Spleen (tissue), 13 donors: ENCODE measurements at places on chromosomes 5 and 9. TPM values are rescaled to one million over a fixed set of nuclear protein-coding genes. Genes with fewer than 3 reads are reported as not detected.

DNA sequence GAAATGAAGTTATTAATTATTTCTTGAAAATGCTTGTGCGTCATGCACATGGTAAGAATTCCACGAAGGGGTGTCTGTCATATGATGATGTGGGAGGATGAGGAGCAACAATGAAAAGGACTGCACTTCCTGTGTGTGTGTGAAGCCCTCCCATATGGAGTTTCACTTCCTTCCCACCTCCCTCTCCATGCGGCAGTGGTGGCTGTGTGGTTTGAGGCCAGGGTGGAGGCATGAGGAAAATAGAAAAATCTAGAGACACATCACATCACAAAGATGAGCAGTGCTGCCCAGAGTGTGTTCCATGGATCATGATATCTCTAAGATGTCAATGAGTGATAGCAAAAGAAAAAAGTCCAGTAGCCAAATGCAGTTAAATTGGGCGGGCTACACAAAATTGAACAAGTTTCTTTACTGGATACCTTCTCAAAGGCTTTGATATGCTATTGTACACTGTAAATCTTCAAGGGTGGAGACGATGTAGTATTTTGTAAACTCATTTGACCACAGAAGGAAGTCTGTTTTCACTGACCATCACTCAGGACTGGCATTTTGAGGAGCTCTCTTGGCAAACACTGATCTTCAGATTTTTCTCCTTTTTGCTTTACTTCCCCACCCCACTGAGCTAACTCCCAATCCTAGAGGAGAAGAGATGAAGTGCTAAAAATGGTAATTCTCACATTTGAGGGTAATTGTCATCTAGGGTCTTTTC lies 55.7 kb upstream of the EQTN start:
- H3K27me3 ChIP-seq = no peaks in the 10 kb centered on the region
- no peaks in the 10 kb centered on the region for H3K36me3 ChIP-seq
- H3K4me1 ChIP-seq = peaks cover 30% of the 10 kb centered on the region
- peak overlapping the region; percentile 19 for H3K27ac ChIP-seq

DNA sequence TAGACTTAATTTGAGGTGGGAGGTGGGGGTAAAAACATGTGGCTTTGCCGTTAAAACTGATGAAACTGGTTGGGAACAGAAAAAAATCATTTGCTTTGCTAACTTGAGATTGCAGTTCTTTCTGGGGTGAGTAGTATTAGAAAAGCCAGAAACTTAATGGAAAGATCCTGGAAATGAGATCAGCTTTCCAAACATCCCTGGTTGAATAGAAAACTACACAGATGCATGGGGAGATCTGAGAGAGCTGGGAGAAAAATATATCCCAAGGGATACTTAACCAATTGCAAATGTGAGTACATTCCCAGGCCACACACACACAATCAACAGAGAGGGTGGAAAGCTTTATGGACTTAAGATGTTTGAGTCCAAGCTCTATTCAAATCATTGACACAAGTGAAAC lies 222.3 kb downstream of the YTHDC2 start:
- no peaks in the 10 kb centered on the region for H3K4me1 ChIP-seq
- H3K27me3 ChIP-seq = no peaks in the 10 kb centered on the region
- DNase-seq = no peak
- H3K27ac ChIP-seq = no peak overlapping the region
- no peaks in the 10 kb centered on the region for H3K36me3 ChIP-seq

DNA sequence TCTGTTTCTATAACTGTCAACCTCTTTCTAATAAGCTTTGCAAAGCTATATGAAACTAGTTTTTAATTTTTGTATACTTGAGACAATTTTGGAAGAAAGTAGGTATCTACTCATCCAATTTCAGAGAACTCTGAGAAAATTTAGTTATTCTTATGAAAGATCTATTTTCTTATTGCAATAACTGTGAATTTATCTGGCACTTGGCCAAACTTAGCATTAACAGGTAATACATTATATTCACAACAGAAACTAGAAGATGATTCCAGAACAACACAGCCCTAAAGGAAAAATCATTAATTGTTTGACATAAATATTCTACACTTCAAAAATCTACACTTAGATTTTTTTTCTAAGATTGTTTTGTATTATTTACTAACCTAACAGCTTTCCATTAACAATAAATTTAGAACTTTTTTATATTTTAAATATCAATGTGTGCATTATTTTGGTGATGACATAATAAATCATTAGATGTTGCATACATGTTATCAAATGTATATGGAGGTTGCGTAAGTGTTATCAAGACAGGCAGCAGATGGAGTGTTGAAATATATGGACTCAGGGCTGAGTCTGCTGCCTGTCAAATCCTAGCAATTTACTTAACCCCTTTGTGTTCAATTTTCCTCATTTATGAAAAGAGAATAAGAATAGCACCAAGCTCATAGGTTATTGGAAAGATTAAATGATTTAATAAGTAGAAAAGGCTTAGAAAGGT lies 141.8 kb downstream of the MUSK start:
- no peaks in the 10 kb centered on the region for H3K27me3 ChIP-seq
- no peak overlapping the region for H3K27ac ChIP-seq
- H3K36me3 ChIP-seq = no peaks in the 10 kb centered on the region
- no peak overlapping the region for H3K4me3 ChIP-seq
- DNase-seq = no peak

DNA sequence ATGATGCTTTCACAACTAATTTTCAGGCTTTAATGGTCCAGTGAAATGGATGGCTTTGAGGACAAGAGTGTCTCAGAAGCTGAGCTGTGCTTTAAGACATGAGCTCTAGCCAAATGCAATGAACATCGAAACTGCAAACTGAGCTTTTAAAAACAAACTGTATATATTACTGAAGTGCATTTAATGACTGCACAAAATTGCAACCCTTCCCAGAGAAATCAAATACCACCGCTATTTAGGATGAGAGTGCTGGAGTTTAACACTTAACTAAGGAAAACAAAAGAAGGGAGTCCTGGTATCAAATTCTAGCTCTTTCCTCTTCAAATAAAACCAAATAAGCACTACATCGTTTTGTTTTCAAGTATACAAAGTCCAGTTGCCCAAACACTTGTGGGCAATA lies 163.9 kb downstream of the SLF1 start:
- no peaks in the 10 kb centered on the region for H3K36me3 ChIP-seq
- no peak overlapping the region for H3K27ac ChIP-seq
- H3K27me3 ChIP-seq = no peaks in the 10 kb centered on the region
- H3K4me3 ChIP-seq = no peak overlapping the region
- H3K4me1 ChIP-seq = no peaks in the 10 kb centered on the region
- DNase-seq = no peak

The OGN gene
- 1.3 TPM for polyA plus RNA-seq
